ENCODE measurements at places on chromosomes 5 and 9.
A peak's percentile ranks its signal among the peaks of the same experiment; 100 is the strongest.

DNA sequence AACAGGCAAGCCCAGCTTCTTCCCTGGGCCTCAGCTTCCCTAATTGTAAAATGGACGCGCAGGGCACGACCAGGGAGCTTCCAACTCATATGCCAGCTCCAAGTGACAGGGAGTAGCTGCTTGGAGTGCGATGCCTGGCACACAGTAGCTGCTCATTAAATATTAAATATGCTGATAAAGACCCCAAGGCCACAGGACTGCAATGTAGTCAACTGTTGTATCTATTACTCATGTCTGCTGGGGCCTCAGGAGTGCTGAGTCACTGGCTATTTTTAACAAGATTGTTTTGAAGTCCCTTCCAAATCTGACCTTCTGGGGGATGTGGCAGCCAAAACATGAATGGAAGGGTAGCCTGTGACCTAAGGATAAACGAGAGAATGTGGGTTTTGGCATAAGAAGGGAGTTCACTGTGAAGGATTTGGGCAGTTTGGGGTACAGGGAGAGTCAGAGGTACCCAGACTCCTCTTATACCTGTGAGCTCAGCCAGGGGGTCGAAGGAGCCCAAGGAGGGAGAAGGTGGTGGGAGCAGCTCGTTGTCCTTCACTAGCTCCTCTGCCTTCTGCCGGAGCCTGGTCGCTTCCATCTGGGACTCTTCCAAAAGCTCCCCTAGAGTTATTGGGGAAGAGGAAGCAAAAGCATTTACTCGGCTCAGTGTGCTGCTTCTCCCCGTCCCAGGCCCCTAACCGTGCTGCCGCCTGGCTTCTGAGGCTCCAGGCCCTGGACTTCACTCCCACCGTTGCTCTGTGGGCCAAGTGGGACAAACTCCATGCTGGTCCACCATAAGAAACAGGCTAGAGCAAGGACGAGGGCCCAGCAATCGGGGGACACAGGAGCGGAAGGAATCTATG, 17.5 kb downstream of the TNIP1 start:
- no peak for DNase-seq

GRCh38 chr9:126061575-126061974, 265.1 kb upstream of the MVB12B start:
- no peak for DNase-seq

DNA sequence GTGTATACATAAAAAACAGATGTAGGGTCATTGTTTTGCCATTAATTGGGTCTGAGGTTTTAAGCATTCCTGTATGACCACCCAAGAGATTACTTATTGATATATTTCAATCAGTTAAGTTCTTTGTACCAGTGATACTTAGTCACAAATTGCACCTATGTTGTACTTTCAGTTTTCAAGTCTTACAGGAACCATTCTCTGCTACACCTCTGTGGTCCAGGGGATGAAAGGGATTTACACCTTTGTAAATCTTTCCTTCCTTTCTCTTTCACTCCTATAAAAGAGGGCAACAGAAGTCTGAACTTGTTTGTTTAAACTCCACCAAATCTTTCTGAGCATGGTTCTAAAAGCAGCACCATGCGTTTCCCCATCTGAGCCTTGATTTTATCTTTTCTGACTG, 86.1 kb downstream of the DEPDC1B start:
- DNase-seq = no peak

GRCh38 chr5:74576941-74577456, 63.5 kb downstream of the ENC1 start:
- no peak for DNase-seq

DNA sequence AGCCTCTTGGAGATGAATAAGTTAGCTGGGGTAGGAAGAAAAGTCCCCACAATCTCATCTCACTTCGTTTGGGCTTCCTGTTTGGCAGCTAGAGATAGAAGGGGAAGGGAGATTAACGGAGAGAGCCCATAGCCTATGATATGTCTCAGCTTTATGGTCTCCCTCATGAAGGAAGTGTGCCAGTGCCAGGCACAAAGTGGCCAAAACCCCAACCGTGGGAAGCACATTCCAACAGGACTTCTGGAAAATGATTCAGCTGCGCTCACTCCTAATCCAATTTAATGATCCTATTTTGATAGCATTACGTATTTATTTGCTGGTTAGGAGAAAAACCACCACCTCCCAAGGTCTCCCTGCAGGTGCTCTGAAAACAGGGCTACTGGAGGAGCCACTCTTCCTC, 303.1 kb upstream of the CLINT1 start:
- DNase-seq = no peak

GRCh38 chr5:126046846-126047571, 376.2 kb upstream of the GRAMD2B start:
- no peak for DNase-seq

GRCh38 chr9:134570711-134571325, 70.8 kb upstream of the COL5A1 start:
- no peak for DNase-seq

- no peak for DNase-seq
Measured at GRCh38 chr9:19371942-19372341, 8.1 kb downstream of the RPS6 start.

DNA sequence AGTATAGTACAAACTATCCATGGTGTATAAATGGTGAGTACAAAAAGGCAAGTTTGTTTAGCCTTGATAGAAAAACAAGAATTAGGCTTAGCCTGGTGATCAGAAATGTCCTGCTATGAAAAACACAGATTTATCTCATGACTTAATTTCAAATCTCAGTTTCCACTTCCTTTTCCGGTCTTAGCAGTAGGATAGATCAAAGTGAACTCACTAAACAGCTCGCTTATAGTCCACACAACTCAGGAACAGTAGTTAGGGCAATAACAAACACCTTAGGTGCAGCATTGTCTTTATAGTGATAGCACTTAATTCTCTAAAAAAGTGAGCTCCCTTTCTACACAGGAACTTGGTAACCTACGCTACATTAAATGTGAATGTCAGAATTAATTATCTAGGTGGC, 11.4 kb downstream of the GOLGA1 start:
- no peak for DNase-seq

DNA sequence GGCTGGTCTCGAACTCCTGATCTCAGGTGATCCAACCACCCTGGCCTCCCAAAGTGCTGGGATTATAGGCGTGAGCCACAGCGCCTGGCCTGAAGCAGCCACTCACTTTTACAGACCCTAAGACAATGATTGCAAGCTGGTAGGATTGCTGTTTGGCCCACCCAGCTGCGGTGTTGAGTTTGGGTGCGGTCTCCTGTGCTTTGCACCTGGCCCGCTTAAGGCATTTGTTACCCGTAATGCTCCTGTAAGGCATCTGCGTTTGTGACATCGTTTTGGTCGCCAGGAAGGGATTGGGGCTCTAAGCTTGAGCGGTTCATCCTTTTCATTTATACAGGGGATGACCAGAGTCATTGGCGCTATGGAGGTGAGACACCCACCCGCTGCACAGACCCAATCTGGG, 1.5 kb downstream of the CA9 start:
- DNase-seq = no peak

- no peak for DNase-seq
Measured at GRCh38 chr5:33205727-33206410, 234.9 kb upstream of the TARS1 start.

DNA sequence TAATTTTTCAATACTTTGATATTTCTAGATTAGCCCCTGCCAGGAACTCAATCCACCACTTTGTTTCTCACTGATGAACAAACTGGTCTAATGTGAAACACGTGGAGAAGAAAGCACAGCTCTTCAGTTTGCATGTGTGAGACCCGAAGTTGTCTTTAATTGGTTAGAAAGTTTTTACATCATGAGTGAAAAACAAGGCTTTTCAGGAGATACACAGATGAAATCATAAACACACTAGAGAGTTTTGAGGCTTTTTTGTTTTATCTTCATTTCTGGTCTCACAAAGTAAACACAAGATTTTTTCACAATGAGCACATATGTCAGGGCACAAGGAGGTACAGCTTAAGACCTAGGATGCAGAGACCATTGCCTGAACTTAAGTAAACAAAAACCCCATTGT, 84.5 kb upstream of the MOCS2 start:
- DNase-seq = no peak

- DNase-seq = no peak
Measured at GRCh38 chr5:125138266-125138665, 391.8 kb upstream of the ZNF608 start.

GRCh38 chr5:60196385-60197113, 303.0 kb upstream of the PDE4D start:
- peak; percentile 39 for DNase-seq

DNA sequence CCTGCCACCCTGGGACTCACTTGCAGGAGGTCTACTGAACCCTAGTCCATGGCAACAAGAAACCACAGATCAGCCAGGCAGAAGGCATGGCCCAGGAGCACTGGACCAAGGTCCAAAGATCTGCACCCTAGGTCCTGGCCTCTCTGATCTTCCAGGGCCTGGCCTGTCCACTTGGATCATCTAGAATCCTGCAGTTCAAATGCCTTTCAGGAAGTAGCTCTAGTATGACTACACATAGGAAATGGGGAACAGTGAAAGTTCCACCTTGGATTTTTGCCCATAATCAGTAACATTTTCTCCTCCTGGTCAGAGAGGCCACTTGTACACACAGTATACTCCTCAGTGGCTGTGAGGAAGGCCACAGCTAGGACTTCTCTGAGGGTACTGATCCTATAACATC, 11.5 kb downstream of the ANXA6 start:
- no peak for DNase-seq

- no peak for DNase-seq
Measured at GRCh38 chr9:97374811-97375210, 37.1 kb upstream of the TDRD7 start.

- DNase-seq = no peak
Measured at GRCh38 chr5:64333886-64334285, 168.2 kb downstream of the RNF180 start.

DNA sequence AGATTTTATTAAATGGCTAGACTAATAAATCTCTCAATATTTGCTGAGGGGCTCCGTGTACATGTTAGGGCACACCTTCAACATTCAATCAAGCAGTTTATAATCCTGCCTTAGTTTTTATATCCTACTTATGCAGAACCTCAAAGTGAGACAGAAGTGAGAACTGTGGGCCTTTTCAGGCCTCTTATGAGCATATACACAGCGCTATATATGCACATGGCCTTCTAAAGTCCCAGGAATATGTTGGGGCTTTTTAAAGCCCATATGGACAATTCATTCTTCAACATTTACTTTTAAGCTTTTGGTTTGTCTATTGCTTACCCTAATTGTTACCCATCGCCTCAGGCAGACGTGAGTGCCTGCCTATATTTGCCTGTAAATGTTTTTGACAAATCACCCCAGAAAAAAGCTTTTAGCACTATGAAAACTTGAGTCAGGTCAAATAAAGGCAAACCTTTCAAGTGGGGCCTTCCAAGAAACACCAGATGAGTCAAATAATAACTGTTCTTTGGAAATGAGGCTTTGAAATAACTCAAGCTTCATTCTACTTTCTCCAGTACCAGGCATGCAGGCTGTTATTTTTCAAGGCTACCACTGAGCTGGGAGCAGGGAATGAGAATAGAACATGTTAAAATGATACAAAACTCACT, 58.2 kb downstream of the ESM1 start:
- no peak for DNase-seq

- DNase-seq = no peak
Measured at GRCh38 chr5:135551593-135552447, 16.1 kb upstream of the NEUROG1 start.

- no peak for DNase-seq
Measured at GRCh38 chr9:136799079-136799853, 3.1 kb downstream of the CCDC183 start.

GRCh38 chr5:170644501-170644900, 139.0 kb upstream of the GABRP start:
- no peak for DNase-seq

DNA sequence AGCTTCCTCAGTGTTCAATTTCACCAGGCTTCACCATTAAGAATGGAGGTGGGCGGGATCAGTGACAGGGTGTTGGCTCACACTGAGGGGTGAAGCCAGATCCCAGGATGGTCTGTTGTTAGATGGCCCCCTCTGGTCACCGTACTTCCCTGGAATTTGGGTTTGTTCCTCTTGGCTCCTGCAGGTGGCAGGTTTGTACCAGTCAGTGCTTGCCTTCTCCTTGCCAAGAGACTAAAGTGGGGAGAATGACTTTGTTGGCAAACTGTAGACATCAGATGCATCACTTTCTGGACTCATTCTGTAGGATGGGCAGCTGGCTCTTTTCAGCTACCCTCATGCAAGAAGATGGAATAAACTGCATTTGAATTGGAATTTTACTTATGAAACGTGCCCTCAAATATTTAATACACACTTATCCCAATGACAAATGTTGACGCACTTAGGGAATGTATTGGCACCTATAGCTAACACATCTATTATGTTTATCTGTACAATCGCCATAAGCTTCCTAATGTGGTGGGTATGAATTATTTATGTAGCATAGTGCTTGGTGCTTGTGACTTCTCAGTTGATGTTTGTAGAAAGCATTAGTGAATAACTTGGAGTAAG, 31.4 kb upstream of the ANKRD55 start:
- DNase-seq = no peak

- DNase-seq = no peak
Measured at GRCh38 chr9:94819161-94819687, 92.7 kb downstream of the AOPEP start.

DNA sequence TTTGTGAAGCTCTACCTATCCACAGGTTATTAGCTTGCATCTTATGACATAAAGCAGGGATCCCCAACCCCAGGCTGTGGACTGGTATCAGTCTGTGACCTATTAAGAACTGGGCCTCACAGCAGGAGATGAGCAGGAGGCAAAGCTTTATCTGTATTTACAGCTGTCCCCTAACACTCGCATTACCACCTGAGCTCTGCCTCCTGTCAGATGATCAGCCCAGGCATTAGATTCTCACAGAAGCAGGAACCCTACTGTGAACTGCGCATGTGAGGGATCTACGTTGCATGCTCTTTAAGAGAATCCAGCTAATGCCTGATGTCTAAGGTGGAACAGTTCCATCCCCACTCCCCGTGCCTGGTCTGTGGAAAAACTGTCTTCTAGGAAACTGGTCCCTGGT, 19.7 kb downstream of the FBXW11 start:
- DNase-seq = no peak

- DNase-seq = no peak
Measured at GRCh38 chr5:109971968-109972367, 282.2 kb downstream of the MAN2A1 start.

- no peak for DNase-seq
Measured at GRCh38 chr5:53962306-53962705, 348.1 kb downstream of the ARL15 start.

- DNase-seq = no peak
Measured at GRCh38 chr5:171067540-171068130, 205.8 kb downstream of the RANBP17 start.

GRCh38 chr5:44565902-44566301, 176.7 kb upstream of the FGF10 start:
- no peak for DNase-seq
